Brain microvascular endothelial cell (primary cell): ENCODE measurements at places on chromosomes 1 and 21.

DNA sequence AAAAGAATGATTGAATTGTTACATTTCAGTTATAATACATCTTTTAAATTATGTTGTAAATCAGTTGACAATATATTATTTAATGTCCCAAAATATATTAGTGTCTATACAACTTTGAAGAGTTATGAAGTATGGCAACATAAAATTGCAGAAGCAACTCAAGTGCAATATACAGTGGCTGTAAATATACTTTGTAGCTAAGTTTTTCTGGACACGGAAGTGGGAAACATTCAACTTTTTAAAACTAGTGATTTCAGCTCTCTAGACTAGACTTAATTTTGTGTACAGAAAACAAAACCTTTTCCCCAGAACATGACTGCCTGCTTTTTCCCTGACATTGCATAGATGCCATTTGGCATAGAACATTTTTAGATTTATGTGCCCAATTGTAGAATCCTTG lies 29.5 kb upstream of the ABCG1 start:
- DNase-seq: no peak

- no peak for DNase-seq
Observed at GRCh38 chr1:14697353-14697752, 98.9 kb downstream of the KAZN start.

DNA sequence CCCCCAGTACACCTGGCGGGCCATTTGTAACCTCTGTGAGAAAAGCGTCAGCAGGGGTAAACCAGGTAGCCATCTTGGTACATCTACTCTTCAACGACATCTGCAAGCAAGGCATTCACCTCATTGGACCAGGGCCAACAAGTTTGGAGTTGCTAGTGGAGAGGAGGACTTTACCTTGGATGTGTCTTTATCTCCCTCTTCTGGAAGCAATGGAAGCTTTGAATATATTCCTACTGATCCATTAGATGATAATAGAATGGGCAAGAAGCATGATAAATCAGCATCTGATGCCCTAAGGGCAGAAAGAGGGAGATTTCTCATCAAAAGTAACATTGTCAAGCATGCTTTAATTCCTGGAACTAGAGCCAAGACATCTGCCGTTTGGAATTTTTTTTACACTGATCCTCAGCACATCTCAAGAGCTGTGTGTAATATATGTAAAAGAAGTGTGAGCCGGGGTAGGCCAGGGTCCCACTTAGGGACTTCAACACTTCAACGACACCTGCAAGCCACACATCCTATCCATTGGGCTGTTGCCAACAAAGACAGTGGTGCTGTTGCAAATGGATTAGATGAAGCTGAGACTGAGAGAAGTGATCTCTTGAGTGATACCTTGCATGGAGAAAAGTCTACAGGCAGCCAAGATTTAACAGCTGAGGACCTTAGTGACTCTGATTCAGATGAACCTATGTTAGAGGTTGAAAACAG lies 2.7 kb downstream of the ZBED6 start:
- no peak for DNase-seq

GRCh38 chr21:41601573-41602368 lies 93.8 kb upstream of the TMPRSS2 start:
- no peak for DNase-seq

DNA sequence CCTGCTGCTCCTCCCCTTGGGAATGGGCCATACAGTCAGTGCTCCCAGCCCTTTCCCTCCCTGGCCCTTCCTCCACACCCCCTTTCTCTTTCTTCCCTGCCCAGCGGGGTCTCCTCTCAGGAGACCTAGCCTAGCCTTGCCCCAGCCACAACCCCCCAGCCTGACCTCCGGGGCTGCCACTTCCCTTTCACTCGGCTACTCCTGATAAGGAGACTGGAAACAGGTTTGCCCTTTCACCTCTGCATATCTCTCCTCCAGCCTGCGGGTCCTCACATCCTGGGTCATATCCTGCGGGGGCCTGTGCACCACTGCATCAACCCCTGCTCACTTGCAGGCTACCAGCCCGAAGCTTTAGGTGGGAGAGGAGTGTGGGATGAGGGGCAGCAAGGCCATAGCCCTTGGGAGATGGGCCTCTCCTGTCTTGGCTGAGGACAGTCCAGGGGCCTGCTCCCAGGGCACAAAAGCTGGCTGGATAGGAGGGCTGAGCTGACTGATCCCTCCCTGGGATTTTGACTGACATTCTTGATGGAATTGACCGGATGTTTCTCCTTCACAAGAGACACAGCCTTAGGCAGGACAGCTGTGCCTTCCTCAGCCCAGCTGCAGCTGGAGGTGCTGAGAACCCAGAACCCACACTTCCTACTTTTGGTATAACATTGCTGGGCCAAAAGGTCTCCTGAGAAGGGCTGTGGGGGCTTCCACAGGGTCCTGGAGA lies 19.2 kb upstream of the ALX3 start:
- DNase-seq: no peak

- DNase-seq: no peak
Observed at GRCh38 chr1:239293350-239294110, 92.8 kb upstream of the CHRM3 start.

DNA sequence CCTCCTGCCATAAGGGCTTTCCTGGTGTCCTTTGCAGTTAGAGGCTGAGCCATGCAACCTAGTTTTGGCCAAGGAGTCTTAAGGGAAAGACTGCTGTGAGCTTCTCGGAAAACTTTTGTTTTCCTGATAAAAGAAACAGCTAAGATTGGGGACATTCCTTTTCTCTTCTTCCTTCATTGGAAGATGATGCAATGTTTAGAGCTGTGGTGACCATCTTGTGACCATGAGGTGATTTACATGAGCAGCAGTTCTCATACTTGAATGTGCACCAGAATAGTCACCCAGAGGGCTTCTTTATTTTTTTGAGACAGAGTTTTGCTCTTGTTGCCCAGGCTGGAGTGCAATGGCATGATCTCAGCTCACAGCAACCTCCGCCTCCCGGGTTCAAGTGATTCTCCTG lies 20.4 kb upstream of the SMAP2 start:
- no peak for DNase-seq

- DNase-seq: peak; percentile 79
Observed at GRCh38 chr1:236904892-236905741, 99.1 kb downstream of the MT1HL1 start.

GRCh38 chr1:204241050-204241449 lies 27.3 kb upstream of the GOLT1A start:
- no peak for DNase-seq

GRCh38 chr1:91325456-91325855 lies 79.2 kb downstream of the HFM1 start:
- no peak for DNase-seq

GRCh38 chr1:72431810-72432209 lies 149.5 kb upstream of the NEGR1 start:
- DNase-seq: no peak

- no peak for DNase-seq
Observed at GRCh38 chr1:53305650-53306049, 22.2 kb downstream of the LRP8 start.

GRCh38 chr1:186326009-186326408 lies 49.0 kb downstream of the TPR start:
- no peak for DNase-seq

GRCh38 chr21:32131960-32132359 lies 146.9 kb downstream of the MIS18A start:
- DNase-seq: peak; percentile 10

DNA sequence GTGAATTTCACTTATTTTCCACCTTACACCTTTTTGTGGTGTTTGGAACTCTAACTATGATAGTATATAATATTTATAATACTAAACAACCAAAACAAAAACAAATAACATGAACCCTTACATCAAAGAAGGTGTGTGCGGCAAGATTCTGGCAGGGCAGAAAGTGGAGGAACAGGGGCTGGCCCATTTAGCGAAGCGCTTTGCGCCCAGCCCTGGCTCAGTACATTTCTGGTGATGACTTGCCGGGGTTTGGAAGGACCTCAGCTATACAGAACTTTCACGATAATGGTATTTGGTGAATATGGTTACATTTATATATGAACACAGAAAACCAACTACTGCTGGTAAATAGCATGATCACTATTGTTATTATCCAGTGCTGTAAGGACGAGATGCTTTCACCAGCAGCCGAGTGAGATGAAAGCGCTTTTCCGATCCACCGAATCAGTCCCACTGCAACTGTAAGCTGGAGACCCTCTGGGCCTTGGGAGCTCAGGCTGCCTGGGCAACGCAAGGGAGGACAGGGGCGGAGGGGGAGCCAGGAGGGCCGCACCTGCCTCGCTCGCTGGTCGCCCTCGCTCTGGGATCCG lies 63.9 kb downstream of the CD247 start:
- no peak for DNase-seq

DNA sequence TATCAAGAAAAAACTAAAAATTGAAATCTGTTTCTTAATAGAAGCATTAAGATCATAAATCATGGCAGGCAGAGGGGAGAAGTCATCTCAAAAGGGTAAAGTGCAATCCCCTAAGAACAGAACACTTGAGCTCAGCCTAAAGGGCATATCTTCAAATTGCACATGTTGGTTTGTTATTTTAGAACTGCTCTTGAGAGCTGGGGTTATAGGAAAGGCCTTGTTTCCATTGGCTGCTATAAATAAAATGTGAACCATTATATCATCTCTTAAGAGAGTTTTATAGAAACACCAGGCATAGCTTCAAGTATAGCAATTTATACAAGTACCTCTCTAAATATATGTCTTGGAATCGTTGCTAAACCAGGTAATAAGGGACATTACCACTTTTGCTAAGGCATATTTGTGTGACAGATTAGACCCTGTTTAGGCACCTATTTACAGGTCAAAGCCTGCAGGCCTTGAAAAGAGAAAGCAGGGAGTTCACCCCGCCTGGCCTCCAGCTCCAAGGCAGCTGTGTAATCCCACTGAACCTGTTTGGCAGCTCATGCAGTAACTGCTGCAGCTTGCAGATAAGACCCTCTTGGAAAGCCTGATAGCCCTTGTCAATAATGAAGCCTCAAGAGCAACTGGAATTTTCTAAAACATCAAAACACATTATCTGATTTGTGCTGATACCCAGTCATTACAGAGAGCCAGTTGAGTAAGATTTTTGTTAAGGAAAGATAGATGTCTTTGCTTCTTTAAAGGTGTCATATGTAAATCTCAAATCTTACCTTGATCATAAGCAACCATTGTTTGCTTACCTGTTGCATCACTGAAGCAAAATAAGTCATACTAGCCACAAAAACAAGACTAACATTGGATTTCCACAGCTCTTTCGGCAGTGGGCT lies 24.2 kb upstream of the SYDE2 start:
- DNase-seq: no peak

DNA sequence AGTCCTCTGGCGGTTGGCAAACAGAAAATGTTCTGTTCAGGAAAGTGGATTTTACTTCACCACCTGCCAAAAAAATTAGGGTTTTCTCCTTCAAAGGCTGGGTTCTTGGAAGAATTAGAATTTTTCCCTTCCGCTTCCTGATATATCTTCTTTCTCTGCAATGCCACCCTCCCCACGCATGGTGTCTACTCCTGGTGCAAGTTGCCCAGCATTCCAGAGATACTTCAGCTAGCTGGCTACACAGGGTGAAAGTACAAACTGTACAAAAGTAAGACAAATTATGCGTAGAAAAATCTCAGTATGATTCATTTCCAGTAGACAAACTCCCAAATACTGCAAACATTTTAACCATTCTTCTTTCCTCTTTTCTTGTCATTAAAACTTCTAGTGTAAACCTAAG lies 430.1 kb upstream of the ESRRG start:
- no peak for DNase-seq

DNA sequence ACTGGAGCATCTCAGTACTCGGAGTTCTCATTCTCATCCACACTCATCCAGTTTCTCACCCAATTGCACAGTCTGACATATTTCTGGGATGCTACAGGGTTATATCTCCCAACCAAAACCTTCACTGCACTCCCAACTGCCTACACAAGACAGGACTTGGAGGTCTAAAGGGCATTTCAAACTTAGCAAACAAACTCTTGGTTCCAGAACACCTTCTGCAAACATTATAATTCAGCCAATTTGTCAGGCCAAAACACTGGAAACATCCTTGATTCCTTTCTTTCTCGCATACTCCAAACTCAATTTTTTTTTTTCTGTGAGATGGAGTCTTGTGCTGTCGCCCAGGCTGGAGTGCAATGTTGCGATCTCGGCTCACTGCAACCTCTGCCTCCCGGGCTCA lies 7.9 kb downstream of the SLAMF1 start:
- no peak for DNase-seq

DNA sequence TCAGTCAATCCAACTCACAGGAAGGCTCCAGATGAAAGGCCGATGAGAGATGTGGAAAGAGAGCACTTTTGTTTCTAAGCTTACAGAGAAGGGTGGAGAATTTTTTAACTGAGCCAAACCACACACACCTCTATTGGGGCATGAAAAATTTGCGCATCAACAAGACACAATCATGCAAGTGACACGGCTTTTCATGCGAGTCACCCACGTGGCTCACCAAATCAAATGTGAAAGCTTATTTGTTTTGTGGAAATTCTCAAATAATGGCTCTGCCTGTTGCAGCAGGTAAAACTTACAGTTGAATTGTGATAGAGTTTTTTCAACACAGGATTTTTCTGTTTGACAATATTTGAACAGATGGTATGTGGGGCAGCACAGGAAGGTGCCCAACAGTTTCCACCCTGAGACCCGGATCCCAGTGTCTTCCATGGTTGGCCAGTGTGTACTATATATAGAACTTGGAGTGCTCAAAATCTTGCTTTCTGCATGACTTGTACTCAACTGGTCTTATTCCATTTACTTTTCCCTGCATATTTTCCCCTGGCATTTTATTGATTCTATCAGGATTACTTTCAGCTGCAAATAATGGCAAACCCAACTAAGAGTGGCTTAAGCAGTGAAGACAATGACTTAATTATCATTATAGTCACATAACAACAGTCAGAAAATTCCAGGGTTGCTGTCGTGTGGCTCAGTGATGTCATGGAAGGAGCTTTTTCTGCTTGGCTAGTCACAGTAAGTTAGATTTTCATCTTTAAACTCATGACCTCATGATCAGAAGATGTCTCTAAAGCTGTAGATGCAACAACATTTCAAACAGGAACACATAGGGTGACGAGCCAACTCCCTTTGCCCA lies 90.6 kb upstream of the SIM2 start:
- no peak for DNase-seq

- DNase-seq: no peak
Observed at GRCh38 chr1:51453010-51453409, 66.1 kb downstream of the EPS15 start.

GRCh38 chr1:198500096-198500495 lies 40.4 kb downstream of the ATP6V1G3 start:
- DNase-seq: no peak

DNA sequence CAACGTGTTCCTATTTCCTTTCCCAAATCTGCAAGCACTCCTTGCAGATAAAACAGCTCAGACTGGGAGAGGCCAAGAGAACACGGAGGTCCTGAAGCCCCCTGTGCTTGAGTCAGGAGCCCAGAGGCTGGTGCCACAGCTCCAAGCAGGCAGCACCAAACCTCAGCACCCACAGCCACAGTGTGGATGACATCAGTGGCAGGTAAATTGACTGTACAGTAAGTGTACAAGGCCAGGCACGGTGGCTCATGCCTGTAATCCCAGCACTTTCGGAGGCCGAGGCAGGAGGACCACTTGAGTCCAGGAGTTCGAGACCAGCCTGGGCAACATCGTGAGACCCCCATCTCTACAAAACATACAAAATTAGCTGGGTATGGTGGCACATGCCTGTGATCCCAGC lies 1.9 kb upstream of the COL6A1 start:
- DNase-seq: no peak
